MM.1S (cell line): ENCODE measurements at places on chromosomes 3 and 15.

- no peak for DNase-seq
These were observed 292.3 kb downstream of the ADAMTS17 start for GRCh38 chr15:100049483-100049882.

DNA sequence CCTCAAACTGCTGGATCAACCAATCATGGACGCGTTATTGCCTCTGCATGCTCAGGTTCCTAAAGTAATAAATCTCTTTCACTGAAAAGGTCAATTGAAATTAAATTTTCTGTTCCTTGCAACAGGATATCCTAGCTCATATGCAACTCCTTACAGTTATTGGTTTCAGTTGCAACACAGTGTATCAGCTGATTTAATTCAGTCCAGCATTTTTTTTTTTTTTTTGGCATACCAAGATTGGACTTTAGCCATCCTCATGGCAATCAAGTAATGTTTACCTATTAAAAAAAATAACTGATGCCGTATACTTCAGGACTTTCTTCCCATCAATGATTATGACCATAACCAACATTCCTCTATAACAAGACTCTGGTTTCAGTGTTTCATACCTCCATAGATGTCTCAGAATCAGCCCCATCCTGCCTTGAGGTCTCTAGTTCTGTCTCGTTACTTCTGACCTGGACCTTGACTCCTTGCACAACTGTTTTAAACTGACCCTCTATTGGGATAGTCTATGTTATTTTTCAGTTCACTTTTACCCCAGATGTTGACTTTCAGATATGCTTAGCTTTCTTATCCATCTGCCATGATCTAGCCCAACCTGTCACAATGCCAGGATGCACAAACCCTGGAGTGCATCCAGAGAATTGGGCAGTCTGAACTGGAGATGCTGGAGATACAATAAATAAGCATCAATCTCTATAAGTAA, 265.0 kb upstream of the GADL1 start:
- DNase-seq, result no peak

GRCh38 chr3:45407600-45407999, 19.2 kb downstream of the LARS2 start:
- DNase-seq, result no peak

DNA sequence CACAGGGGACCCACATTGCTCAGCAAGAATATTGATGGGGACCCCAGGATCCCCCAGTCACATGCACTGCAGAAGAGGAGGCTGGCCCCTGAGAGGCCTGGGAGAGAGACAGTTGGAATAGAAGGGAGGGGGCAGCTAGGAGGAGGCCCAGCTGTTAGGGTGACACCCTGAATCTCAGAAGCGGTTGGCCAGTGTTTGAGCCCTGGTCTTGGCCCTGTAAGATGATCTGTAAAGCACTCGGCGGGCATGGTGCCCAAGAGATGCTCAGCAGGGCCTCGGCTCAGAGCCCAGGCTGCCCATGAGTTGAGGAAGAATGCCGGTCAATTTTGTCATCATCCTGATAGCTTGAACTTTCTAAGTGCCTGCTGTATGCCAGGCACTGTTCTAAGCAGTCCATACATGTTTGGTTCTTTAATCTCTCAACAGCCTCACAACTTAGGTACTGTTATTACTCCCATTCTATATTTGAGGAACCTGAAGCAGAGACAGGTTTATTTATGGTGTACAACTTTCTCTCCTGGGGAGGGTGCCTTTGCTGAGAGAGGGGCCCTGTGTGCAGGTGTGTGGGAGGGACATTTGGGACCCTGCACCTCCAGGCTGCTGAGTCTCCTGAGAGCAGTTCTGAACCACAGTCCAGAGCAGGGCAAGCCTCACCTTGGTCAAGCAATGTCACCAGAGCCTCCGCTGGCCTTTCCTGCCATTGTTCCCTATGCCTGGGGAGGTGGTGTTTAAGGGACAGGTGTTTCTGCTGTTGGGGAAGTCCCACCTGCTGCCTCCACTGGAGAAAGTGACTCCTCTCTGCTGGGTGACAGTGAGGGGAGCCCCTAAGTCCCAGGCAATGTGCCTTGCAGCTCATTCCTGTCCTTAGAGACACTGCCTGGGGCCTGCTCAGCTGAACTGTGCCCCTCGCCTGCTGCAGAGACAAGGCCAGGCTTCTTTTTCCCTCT, 26.0 kb downstream of the SLC6A6 start:
- DNase-seq, result no peak

DNA sequence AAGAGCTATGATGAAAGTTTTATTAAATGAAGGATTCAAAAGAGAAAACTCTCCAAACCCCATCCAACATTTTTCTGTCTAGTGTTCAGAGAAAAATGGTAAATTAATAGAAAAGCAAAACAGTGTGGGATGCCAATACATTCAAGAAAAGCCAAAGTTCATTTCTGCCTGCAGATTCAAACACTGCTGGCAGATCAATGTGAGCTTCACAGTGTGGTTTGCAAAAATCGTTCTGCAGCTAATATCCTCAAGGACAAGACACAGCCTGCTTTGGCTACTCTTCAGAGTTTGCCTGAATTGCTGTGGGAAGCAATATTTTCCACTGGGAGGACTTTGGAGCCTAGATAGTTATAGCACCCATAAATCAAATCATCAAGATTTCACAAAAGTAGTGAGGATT, 619.9 kb upstream of the SUCLG2 start:
- DNase-seq, result no peak

- DNase-seq, result no peak
These were observed 594.4 kb downstream of the FOXP1 start for GRCh38 chr3:70989174-70989573.

DNA sequence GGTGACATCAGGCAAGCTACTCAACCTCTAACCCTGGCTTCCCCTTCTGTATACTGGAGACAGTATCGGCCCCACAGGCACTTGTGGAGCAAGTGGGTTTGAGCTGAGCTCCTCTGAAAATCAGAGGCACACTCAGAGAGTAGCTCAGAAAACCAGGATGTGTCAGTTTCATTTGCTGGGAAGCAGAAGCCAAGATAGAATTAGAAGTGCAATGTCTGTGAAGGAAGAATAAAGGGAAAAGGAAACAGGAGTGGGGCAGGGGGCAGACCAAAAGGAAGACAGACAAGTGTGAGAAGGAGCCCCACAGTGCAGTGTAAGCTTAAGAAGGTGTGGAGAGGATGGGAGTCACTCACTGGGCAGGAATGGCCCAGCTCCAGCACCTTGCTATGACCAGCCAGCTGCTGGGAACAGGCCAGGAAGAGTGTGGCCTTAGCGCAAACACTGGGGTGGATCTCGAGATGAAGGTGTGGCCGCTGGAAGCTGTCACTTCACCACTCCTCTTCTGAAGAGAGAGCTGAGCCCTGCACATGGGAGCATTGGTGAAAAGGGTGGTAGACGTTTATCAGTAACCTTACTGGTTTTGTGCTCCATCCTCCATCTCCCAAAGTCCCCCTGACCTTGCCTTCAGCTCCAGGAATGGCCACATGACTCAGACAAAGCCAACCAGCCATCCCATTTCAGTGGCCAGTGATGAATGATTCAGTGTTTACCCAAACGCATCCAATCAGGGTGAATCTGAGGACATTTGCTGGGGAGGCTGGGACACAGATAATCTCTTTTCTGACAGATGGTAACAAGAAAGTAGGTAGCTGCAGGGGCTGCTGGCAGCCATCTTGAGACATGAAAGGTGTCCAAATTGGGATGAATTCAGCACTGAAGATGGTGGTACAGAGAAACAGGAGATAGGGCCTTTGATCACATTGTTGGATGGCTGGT, 108.4 kb downstream of the SHQ1 start:
- no peak for DNase-seq

GRCh38 chr15:85754989-85755388, 39.7 kb downstream of the KLHL25 start:
- DNase-seq, result no peak

- no peak for DNase-seq
These were observed 30.7 kb upstream of the TNIK start for GRCh38 chr3:171490901-171491300.

DNA sequence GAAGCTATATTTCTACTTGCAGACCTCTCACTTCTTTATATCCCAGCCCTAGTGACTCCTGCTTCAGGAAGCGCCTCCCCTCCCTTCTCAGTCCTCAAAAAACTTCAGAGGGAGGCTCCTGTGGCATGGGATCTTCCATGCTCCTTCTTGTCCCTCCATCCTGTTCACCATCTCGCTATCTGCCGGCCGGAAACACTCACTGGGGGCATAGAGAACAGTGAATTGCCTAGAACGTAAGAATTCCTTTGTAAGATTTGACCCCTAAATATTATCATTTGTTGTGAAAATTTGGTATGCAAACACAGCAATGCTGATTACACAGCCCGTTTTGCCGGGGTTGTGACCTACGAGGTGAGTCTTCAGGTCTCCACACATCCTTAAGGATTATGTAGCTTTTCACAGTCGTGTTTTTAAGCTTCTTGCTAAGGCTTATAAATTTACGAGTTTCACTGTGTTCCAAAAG, 218.7 kb upstream of the ATP10A start:
- DNase-seq, result no peak

DNA sequence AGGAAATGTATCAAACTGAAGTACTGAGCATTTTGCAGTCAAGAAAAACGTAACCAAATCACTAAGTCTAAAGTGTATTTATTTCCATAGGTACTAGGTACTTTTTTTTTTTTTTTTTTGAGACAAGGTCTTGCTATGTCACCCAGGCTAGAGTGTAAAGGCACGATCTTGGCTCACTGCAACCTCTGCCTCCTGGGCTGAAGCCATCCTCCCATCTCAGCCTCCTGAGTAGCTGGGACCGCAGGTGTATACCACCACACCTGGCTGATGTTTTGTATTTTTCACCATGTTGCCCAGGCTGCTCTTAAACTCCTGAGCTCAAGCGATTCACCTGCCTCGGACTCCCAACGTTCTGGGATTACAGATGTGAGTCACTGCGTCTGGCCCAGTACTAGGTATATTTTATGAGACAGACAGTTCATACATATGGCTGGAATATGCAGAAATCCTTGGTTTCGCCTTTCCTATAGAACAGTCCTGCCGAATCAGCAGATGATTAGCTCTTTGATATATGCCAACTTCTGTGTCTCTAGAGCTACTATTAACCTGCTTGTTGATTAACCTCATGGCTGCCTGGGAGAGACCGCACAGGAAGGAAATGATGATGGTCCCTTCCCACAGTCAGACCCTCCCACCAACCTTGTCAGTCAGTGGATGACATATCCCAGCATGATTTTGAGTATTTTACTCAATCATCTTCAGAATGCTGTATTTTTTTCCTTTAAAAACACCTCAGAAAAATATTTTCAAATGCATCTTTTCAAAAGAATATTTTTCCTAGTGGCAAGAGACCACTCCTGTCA, 32.3 kb downstream of the TMOD3 start:
- no peak for DNase-seq

DNA sequence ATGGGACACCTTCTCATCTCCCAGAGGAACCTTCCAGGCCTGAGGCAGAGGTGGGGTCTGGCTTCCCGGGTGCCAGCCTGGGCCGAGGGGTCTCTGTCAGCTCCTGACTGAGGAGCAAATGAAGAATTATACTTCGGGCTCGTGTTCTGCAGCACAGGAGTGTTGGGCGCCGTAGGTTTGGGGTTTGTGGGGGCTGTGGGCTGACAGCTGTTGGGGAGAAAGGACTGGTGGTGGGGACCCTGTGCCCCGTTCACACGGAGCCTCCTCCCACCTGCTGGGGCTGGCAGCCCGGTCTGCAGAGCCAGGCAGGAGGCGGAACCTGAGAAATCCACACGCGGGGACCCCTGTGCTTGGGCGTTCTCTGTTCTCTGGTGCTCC, 59.7 kb downstream of the ADAMTS7 start:
- no peak for DNase-seq

- no peak for DNase-seq
These were observed 61.6 kb downstream of the DPH6 start for GRCh38 chr15:35484231-35484945.
